Stimulated activated effector memory CD8-positive, alpha-beta T cell treated with anti-CD3 and anti-CD28 coated beads, Interleukin-12 subunit alpha, Interleukin-12 subunit beta, amount 100 ng/mL, for 72 hours (primary cell): ENCODE measurements at places on chromosomes 4 and X.

DNA sequence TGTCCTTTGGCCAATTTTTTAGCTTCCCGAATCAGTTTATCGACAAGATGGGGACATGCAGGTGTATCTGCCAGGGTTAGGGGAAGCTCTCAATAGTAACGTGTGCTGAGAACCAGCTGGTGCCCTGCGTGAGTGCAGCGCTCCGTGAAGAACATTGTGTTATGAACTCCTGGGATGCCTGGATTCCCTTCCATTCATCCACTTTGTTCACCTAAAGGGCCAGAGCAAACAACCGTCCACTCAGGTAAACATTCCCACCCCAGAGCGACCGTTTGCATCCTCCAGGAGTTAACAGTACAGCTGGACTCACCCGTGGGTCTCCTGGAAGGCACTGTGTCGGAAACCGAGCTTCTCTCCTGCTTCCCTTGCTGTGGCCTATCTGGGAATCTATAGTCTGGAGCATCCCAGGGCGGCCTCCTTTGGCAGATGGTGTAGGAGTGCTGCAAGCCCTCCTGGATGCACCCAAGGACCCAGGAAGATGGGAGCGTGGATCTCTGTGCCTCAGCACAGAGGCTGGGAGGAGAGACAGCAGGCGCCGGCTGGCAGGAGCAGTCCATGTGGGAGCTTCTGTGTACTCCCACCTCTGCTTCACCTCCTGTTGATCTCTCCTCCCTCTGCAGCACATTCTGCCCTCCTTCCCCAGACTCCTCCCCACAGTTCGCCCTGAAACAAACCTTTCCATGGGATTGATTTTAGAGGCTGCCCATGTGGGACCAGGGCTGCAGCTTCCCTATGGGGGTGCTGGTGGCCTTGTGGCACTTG lies 62.7 kb downstream of the SHROOM2 start:
- DNase-seq, result no peak

DNA sequence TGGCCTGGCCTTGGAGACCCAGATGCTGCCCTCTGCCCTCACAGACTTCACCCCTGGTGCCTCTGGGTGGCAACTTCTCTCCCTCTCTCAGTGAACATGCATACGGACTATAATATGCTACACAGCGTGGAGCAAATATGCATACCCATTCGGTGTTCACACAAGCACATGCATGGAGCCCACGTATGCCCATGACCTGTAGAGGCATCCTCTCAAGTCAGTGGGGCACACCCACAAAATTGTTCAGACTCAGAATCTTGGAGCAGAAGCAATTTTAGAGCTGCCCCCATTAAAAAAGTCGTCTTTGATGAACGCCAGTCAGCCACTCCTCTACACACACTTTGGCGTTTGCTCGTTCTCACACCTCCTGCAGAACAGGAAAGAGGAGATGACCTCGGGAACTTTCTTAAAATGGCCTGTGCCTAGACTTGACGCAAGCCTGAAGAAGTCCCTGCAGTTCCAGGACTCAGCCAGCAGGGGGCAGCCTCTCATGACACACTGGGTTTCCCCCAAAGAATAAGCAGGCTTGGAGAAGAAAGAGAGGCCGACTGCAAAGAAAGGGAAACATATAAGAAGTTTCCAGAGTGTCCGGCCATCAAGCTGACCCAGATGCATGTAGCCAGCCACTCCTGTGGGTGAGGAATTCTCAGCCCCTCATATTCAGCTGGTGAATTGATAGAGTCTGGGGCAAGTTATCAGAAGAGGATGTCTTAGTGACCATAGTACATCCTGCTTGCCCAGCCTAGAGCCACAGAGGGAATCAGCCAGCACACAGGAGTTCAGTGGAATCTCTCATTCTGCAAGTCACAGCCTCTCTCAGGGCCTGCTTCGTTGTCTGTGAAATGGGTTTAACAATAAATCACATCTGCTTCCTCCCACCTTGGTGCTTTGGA lies 17.3 kb downstream of the APLN start:
- DNase-seq, result peak; percentile 80

DNA sequence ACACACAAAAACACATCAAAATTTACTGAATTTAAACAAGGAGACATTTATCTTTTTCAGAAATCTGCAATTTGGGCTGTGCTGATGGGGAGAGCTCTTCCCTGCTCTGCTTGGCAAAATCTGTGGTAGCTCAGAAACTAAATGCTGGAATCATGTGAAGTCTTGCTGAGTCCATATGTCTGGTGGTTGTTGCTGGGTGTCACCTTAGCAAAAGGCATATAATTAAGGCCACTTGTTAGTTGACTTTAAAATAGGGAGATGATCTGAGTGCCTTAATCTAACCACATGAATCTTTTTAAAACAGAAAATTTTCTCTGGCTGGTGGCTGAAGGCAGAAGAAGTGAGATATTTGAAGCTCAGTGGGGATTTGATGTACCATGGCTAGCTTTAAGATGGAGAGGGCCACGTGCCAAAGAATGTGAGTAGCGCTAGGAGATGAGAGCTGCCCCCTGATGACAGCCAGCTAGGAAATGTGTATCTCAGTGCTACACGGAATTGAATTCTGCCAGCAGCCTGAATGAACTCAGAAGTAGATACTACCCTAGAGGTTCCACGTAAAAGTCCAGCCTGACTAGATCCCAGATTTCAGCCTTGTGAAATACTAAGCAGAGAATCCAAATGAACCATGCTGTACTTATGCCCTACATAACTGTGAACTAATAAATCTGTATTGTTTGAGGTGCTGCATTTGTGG lies 7.6 kb upstream of the GUF1 start:
- DNase-seq, result no peak

DNA sequence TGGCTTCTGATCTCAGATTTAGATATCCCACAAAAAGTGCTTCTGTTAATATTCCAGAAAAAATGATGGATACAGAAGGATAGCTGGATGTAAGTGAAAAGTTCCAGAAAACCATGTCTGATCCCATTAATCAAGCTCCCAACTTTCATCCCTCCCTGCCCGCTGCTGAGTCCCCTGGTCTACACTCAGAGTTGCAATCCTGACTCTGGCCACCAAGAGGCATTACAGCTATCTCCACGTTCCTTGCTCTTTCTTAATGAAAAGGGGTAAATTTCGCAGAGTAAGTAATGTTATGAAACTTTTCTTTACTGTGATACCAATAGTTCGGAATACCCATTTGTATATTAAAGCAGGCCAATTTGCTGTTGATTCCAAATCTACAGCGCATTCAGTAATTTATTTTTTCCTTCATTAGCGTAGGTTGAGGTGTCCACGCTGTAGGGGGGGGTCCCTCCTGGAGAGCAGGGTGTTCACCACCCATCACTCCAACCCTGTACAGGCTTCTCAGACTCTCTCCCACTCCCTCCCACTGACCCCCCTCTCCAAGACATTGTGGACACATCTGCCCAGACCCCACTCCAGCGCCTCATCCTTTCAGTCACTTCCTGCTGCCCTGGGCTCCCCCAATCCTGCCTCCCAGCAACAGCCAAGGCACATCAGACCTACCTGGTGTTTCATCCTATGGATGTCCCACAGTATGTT lies 55.1 kb downstream of the RAB40A start:
- peak; percentile 49 for DNase-seq

GRCh38 chr4:6767748-6768538 lies 14.6 kb upstream of the KIAA0232 start:
- no peak for DNase-seq

DNA sequence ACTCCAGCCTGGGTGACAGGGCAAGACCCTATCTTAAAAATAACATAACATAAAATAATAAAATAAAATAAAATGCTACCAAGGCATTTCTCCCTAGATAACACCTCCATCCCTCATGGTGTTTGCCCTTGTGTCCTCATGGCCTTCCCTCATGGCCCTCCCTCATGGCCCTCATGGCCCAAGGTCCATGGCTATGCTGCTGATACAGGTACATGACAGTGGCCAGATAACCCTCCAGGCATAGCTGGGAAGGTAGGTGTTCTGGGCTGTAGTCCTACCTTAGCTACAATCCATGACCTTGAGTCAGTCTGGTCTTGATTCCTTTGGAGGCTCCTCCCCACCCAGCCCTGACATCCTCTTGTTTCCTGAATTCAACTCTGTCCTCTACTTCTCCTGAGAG lies 75.2 kb downstream of the PJA1 start:
- DNase-seq, result no peak

DNA sequence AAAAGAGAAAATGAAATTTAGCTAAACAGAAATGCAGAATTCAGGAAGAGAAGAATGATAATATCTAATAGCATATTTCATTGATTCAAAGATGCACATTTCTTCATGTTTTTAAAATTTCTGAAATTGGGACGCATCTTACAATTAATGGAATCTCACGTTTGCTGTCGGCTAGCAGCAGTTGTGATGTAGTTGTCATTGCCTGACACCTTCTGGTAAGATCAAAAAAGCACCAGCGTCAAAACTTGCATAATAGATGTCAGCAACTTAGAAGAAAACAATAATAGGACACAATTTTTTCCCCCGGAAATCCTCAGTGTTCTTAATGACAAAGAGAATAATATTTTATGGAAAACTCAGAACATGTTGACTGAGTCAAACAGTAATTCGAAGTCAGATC lies 29.8 kb upstream of the SLC7A3 start:
- DNase-seq, result no peak

- no peak for DNase-seq
These were observed 66.6 kb downstream of the METTL14 start for GRCh38 chr4:118751629-118752323.

GRCh38 chr4:121255986-121256750 lies 92.0 kb upstream of the TNIP3 start:
- DNase-seq, result no peak

DNA sequence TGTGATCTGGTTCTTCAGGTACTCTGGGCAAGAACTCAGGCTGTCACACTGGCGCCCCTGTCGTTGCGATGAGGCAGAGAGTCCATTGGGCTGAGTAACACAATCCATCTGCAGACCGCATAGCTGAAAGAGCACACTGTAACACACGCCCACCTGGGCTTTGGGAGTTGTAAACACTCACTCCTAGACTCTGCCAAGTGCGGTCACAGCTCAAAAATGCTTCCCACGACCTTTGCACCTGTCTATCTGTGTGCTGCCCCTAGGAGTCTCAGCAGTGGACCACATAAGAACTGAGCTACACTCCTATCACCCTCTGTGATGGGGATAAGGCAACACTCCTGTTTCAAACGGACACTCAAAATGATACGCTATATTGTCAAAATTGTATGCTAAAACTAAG lies 2028.3 kb downstream of the PCDH7 start:
- DNase-seq, result no peak
